ENCODE measurements at places on chromosomes 2 and 18.

GRCh38 chr2:138537170-138537915 lies 35.8 kb downstream of the SPOPL start:
- no peak for DNase-seq

- no peak for DNase-seq
Observed at GRCh38 chr2:234570476-234570875, 73.6 kb upstream of the ARL4C start.

DNA sequence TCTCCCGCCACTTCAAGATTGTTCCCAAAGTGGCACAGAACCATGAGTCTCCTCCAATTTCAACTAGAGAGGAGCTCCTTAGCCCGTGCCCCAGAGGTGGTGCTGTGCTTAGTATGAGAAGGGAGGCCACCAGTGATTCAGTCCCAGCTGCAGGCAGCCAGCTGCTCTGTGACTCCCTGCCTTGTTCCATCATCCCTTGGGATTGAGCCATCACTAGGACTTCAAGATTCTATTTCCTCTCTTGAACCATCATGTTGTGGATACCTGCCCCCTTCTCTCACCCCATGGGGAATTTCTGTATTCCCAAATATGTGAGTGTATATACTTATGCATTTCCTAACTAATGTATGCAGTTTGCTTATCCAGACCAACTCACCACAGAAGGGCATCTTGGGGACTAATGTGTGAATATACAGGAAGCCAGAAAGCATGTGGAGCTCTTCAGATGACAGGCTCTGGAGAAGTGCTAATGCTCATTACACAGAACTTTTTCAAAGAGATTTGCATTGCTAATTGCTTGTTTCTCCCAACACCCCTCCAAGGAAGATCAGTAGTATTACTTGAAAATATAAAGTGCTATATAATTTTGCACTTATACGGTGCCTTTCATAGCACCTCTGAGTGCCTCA lies 111.0 kb upstream of the MAP3K20 start:
- DNase-seq, result no peak

GRCh38 chr18:23380817-23381216 lies 72.3 kb upstream of the RIOK3 start:
- no peak for DNase-seq

DNA sequence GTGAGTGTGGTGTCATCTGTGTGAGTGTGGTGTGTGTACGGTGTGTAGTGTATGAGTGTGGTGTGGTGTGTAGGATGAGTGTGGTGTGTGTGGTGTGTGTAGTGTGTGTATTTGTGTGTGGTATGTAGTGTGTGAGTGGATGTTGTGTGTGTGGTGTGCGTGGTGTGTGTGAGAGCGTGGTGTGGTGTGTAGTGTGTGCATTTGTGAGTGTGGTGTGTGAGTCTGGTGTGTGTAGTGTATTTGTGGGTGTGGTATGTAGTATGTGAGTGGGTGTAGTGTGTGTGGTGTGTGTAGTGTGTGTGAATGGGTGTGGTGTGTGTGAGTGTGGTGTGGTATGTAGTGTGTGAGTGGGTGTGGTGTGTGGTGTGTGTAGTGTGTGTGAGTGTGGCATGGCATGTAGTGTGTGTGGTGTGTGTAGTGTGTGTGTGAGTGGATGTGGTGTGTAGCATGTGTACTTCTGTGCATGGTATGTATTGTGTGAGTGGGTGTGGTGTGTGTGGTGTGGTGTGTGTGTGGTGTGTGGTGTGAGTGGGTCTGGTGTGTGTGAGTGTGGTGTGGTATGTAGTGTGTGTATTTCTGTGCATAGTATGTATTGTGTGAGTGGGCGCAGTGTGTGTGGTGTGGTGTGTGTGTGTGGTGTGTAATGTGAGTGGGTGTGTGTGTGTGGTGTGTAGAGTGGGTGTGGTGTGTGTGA lies 227.8 kb downstream of the BCL2 start:
- DNase-seq, result no peak

DNA sequence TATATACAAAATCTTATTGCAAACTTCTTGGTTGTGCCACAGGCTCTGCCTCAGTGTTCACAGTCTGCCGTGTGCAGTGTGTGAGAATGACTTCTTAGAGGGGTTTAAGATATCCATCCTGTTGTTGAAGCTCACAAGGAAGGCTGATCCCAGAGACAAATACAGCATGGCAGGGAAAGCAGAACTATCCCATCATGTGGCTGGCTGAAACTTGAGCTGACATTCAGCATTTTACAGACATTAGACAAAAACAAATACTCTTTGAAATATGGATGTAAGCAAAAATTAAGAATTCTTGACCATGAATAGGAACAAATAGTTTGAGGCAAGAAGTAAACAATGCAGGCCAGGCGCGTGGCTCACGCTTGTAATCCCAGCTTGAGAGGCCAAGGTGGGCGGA lies 12.9 kb upstream of the PUM2 start:
- DNase-seq, result no peak

Data from stimulated activated CD4-positive, alpha-beta T cell treated with anti-CD3 and anti-CD28 coated beads, Interleukin-12 subunit alpha, Interleukin-12 subunit beta, amount 100 ng/mL, for 24 hours (primary cell).